ENCODE measurements at places on chromosomes 6 and 20. TPM values are rescaled to one million over a fixed set of nuclear protein-coding genes. Genes with fewer than 3 reads are reported as not detected.

Gene TOX2
- 9.9 TPM for polyA plus RNA-seq

Gene PSORS1C1
- polyA plus RNA-seq = 2.0 TPM

Gene BMP5
- polyA plus RNA-seq = 0.11 TPM

Gene TFAP2C
- 0.70 TPM for polyA plus RNA-seq

Gene SMLR1
- not detected for polyA plus RNA-seq

Gene PACSIN1
- 0.17 TPM for polyA plus RNA-seq

Gene SLC22A7
- not detected for polyA plus RNA-seq

Gene SNX9
- polyA plus RNA-seq = 15.9 TPM

Gene HLA-G
- polyA plus RNA-seq = not detected

Gene PGC
- 263 TPM for polyA plus RNA-seq

Gene SAMD5
- polyA plus RNA-seq = 0.56 TPM

Gene NFKBIL1
- 21.5 TPM for polyA plus RNA-seq

Gene ALDH5A1
- 3.4 TPM for polyA plus RNA-seq

Gene ERVFRD-1
- not detected for polyA plus RNA-seq

Gene RAMACL
- polyA plus RNA-seq = 0.08 TPM

Gene SPAG4
- 3.2 TPM for polyA plus RNA-seq

Gene KCNQ2
- 0.10 TPM for polyA plus RNA-seq

Gene LINC00237
- not detected for polyA plus RNA-seq

Gene FBXO30
- 1.3 TPM for polyA plus RNA-seq

Gene EYA2
- 7.9 TPM for polyA plus RNA-seq

Gene GPRC6A
- not detected for polyA plus RNA-seq

Gene CRIP3
- not detected for polyA plus RNA-seq

Gene FOXA2
- not detected for polyA plus RNA-seq

Gene GSTA3
- not detected for polyA plus RNA-seq

Gene EDN1
- 5.8 TPM for polyA plus RNA-seq

Gene HIVEP2
- 2.6 TPM for polyA plus RNA-seq

Gene SOX18
- polyA plus RNA-seq = 53.5 TPM

Gene FOXC1
- 0.64 TPM for polyA plus RNA-seq

Gene ID4
- polyA plus RNA-seq = 86.0 TPM

Gene SLC22A3
- 2.9 TPM for polyA plus RNA-seq

Gene CST5
- polyA plus RNA-seq = not detected

Gene SALL4
- 0.03 TPM for polyA plus RNA-seq

Gene RPS6KA2
- 23.5 TPM for polyA plus RNA-seq

Gene TSBP1
- not detected for polyA plus RNA-seq

Gene MKKS
- polyA plus RNA-seq = 10.3 TPM

Gene COL11A2
- 0.28 TPM for polyA plus RNA-seq

Gene GSTA2
- 0.22 TPM for polyA plus RNA-seq

Gene METTL24
- 2.9 TPM for polyA plus RNA-seq

Gene MUC22
- not detected for polyA plus RNA-seq

Gene CST4
- not detected for polyA plus RNA-seq

Gene EYS
- polyA plus RNA-seq = 0.22 TPM

Gene GSTA1
- 12.7 TPM for polyA plus RNA-seq

Gene ULBP3
- polyA plus RNA-seq = 1.3 TPM

Gene OR2B6
- polyA plus RNA-seq = not detected

Gene DLK2
- polyA plus RNA-seq = 0.34 TPM

Gene TREML2
- 0.89 TPM for polyA plus RNA-seq

Gene ARHGAP18
- 7.6 TPM for polyA plus RNA-seq

Gene ZKSCAN4
- 1.7 TPM for polyA plus RNA-seq

Gene MEP1A
- polyA plus RNA-seq = 0.09 TPM

Gene APOBEC2
- polyA plus RNA-seq = 9.3 TPM

Gene BPI
- 3.5 TPM for polyA plus RNA-seq
